T-helper 17 cell (primary cell): ENCODE measurements at places on chromosomes 16 and 17. TPM values are rescaled to one million over a fixed set of nuclear protein-coding genes. Genes with fewer than 3 reads are reported as not detected.

GRCh38 chr17:45776896-45777295, 7.2 kb upstream of the CRHR1 start:
- no peak for DNase-seq

The MEOX1 gene
- total RNA-seq = 6.0 TPM

GRCh38 chr16:67082891-67083290, 26.9 kb upstream of the PHAF1 start:
- no peak for DNase-seq

DNA sequence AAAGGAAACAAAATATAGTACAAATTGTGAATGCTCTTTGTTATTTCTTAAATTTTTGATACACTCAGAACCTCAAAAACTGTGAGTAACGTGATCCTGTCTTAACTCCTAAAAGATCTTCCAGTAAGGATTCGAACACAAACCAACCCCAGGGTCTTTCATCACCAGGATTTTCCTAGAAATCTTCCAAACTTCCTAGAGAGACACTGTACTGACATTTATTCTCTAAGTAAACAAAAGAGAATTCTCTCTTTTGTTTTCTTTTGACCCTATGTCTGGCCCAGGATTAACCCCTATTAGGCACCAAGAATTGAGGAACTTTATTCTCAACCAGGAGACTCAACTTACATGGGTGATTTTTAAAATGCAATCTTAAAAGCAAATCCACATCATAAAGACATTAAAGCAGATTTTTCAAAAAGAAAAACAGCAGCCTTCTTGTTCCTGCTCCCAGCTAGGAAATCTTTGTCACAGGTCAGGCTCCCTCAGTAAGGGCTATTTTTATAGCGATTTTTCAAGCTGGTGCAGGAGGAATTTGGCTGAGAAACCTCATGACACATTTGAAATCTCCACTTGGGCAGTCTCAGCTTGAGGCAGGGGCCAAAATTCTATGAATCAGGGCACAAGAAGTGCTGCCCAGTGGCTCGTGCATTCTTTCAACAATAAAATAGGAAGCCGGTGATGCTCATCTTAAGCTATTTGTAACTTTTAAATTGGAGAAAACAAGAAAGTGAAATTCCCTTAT, 6.2 kb upstream of the SMG1 start:
- no peak for DNase-seq

DNA sequence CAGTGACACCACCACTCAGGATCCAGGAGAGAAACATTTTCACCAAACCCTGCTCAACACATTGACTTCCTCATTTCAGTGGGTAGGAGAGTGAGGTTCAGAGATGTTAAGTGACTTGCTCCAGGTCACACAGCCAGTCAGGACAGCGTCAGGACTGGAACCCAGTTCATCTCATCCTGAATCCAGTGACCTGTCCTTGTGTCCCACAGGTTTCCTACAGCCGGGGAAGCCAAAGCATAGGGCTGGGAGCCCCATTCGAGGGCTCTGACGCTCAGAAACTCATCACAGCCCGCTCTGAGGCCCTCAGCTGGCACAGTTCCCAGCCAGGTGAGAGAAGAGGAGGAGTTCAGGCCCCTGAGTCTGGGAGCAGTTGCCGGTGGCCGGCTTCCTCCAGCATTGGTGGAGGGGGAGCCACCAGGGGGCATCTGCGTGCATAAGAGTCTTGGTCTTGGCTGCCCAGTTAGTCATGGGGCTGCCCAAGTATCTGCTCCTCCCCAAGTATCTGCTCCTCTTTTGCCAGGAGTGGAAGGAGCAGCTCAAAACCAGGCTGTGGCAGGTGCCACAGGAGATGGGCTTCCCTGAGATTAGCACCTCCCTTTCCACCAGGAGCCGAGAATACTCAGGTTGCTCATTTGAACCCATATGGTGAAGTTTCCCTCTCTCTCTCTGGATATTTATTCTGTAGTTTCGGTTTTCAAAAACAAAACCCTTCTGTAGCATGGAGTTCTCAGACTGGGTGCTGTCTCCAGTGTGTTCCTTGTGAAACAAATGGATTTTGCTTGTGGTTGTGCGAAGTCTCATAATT, 56.0 kb downstream of the TNFRSF13B start:
- DNase-seq = no peak

The RCVRN gene
- total RNA-seq = not detected

The BTBD17 gene
- total RNA-seq = not detected

The SDR42E1 gene
- total RNA-seq = 4.9 TPM

DNA sequence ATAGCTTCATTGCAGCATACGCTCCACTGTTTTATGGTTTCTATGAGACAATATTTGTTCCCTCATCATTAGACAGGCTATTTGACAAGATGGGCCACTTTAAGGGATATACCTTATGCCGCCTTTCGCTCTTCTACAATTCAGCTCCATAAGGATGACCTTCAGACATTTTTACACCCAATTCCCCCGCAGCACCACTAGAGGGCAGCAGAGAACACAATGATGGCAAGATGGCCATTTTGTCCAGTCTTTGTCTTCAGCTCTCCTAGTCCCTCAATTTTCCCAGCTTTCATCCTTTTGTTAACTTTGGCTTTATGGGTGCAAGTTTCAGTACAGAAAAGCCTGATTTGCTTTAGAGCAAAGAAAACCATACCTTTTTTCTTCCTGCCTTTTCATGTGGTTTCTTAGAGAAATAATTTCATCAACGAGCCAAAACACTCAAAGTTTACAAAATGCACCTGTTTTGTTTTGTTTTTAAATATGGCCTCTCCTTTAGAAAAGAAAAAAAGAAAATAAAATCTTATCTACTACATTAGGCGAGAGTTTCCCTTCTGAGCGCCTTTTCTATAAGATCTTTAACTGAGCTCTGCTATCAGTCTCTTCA, 355.3 kb downstream of the TOX3 start:
- peak; percentile 10 for DNase-seq

The CA10 gene
- 0.15 TPM for total RNA-seq

- DNase-seq = no peak
Measured at GRCh38 chr17:45719335-45720071, 64.6 kb upstream of the CRHR1 start.

GRCh38 chr17:8062435-8062806, 23.6 kb downstream of the ALOX15B start:
- no peak for DNase-seq

The DNASE1L2 gene
- 0.42 TPM for total RNA-seq

DNA sequence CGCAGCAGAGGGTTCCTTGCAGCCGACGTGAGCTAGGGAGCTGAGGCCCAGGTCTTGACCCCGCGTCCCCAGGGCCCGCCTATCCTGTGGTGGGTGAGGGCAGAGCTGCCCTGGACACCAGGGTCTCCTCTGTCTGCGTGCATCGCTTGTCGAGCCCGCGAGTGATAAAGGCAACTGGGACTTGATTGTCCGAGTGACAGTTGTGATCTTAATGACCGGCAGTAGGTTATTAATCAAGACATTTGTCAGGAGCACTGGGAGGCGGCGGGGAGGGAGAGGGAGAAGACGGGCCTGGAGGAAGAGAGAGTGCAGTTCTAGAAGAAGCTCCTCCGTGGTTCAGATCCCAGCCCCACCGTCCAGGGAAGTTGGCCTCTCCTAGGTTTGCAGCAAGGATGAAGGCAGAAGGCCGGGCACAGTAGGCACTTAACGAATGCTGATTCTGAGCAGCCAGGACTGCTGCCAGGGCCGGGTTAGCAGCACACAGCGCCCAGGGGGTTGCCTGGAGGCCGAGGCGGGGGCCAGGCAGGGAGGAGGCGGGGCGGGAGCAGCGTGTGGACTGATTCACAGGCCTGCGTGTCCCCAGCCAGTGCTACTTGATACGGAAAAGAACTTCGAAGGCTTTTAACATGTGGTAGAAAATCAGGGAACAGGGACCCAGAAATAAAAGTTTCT, 11.3 kb upstream of the GSE1 start:
- no peak for DNase-seq

DNA sequence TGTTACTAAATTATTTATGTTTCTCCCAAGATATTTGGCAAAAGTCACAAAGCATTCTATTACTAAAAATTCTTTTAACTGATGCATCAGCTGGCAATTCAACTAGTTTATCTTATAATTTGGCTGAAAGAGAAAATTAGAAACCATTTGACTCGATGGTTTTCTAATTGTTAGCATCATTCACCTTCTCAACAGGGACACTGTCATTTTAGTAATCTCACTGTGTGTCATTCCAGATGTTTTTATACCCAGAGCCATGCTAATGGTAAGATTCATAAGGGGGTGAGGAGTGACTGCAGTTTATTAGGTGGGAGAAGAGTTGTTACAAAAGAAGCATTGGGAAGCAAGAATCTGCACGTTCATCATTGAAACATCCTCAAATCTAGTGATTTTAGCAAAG, 124.9 kb downstream of the ABCA8 start:
- DNase-seq = no peak

DNA sequence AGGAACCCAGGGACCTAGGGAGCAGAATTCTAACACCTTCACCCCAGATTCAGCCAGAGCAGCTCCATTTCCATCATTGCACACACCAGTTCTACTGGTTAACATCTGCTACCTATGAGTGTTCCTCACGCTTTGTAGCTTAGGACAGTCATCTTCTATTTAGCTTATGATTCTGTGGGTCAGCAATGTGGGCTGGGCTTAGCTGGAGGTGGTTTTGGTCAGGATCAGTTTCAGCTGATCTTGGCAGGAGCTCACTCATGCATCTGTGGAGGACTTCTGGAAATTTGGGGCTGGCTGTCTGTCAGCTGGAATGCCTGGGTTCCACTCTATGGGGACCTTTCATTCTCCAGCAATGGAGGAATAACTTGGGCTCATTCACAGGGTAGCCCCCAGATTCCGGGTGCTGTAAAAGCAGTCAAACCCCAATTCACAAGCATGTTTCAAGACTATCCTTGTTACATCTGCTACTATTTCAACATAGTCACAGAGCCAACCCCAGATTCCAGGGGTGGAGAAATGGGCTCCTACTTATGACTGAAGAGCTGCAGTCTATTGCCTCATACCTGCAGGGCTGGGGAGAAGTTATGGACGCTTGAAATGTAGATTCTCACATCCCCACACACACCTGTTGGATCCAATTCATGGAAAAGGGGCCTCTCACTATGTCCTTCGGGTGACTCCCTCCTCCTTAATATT, 3.4 kb upstream of the HP start:
- no peak for DNase-seq

The ICAM2 gene
- 115 TPM for total RNA-seq

The AIPL1 gene
- not detected for total RNA-seq

The INPP5K gene
- 189 TPM for total RNA-seq

- no peak for DNase-seq
Measured at GRCh38 chr17:31148205-31148604, 53.4 kb downstream of the NF1 start.

The OR3A3 gene
- not detected for total RNA-seq

The CIITA gene
- total RNA-seq = 9.7 TPM

DNA sequence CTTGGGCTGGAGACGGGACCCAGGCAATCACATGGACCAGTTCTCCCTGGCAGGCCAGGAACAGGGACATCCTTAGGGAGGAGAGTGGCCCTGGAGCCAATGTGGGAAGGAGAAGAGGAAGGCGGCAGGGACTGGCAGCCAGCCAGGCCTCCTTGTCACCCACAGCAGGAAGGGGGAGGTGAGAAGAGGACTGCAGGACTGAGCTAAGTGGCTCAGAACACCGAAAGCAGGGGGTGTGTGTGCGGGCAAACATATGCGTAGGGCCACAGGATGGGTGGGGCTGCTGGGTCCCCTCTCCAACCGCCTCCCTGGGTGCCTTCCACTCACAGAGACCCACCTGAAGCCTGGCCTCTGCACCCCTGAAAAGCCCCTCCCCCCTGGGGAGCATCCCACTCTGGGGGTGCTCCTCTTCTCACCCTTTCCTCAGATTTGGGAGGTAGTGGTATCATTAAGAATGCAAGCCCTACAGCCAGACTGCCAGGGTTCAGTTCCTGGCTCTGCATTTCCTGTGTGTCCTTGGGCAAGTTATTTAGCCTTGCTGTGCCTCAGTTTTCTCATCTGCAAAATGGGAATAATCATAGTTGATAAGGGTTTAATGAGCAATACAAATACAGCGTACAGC, 8.1 kb downstream of the PNMT start:
- DNase-seq = no peak

- no peak for DNase-seq
Measured at GRCh38 chr16:11295672-11296071, 14.5 kb upstream of the PRM1 start.

The ANKS3 gene
- total RNA-seq = 20.0 TPM

DNA sequence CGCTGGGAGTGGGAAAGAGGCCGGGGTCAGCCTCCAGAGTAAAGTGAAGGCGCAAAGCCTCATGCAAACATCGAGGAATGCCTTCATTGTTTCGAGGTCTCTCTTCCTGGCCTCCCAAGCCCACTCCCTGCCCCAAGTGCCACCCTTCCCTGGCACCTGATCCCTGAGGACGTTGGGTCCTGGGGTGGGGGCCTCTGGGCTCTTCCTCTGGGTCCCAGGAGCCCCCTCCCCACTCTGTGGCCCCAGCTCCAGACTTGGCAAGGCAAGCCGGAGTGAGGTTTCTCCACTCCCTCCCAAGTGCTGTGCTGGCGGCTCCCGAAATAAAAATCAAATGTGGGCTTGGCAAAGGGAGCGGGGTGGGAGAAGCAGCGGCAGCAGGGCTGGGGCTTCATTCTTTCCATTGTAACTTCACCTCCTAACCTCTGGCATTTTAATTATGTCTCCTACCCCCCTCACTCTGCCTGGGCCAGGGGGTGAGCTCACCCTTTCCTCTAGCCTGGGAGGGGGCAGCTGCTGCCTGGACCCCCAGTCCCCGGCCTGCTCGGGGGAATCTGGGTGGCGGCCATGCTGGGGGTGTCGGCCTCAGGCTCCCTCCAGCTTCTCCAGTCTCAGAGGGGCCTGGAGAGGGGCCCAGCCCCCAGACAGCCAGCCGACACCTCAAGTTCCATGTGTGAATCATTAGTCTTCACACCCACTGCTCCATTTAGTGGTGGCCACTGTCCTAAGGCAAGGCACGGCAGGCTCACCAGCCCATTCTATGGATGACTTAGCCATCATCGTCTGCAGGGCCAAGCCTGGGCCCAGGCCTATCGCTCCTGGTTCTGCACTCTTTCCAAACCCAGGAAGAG, 14.6 kb upstream of the TMEM92 start:
- DNase-seq = no peak

GRCh38 chr17:76263896-76264295, 1.3 kb upstream of the UBALD2 start:
- no peak for DNase-seq

- DNase-seq = no peak
Measured at GRCh38 chr16:57395026-57395425, 9.5 kb upstream of the CCL17 start.

The BRIP1 gene
- 2.3 TPM for total RNA-seq

The CLEC18B gene
- 1.6 TPM for total RNA-seq

DNA sequence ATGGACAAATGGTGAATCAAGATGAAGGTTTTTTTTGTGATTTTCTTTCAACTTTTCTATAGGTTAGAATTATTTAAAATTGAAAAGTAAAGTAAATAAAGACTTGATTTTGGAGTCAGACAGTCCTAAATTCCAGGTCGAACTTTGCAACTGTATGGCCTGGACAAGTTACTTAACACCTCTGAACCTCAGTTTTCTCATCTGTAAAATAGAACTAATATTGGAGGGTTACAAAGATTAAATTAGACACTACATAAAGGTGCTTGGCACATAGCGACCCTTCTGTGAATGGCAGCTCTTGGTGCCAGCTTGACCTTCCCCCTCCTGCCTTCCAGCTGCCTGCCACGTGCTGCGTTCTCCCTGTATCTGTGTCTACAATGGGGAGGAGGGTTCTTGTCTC, 3.0 kb downstream of the RSAD1 start:
- no peak for DNase-seq

- no peak for DNase-seq
Measured at GRCh38 chr17:66399441-66399840, 97.0 kb downstream of the PRKCA start.

The ZNF821 gene
- 12.2 TPM for total RNA-seq

The SECTM1 gene
- 4.4 TPM for total RNA-seq

- DNase-seq = no peak
Measured at GRCh38 chr17:58338841-58339754, 10.5 kb upstream of the TSPOAP1 start.

The ASB16 gene
- total RNA-seq = not detected
